ENCODE measurements at places on chromosomes 11 and 22.

- DNase-seq, result no peak
These were observed 540.3 kb downstream of the NTM start for GRCh38 chr11:131910523-131911387.

- DNase-seq, result no peak
These were observed 481.7 kb upstream of the CHORDC1 start for GRCh38 chr11:90704510-90704909.

DNA sequence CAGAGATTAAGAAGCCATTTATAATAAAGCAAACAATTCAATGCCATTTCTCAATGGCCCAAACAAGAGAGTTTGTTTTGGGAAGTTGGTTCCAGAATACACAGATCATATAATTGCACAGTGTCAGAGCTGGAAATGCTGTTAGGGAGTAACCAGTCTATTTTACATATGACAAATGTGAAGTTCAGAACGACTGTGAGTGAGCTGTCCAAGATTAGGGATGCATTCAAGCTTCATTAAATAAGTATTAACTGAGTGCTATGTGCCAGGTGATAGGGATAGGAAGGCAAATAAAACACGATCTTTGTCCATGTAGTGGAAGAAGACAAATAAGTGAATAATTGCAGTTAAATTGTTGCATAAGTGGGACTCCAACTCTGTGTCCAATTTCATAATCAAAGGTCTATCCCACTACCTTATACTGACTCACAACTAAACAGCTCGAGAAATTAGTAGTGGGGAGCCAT is 33.1 kb upstream of the PICALM start:
- DNase-seq, result no peak

DNA sequence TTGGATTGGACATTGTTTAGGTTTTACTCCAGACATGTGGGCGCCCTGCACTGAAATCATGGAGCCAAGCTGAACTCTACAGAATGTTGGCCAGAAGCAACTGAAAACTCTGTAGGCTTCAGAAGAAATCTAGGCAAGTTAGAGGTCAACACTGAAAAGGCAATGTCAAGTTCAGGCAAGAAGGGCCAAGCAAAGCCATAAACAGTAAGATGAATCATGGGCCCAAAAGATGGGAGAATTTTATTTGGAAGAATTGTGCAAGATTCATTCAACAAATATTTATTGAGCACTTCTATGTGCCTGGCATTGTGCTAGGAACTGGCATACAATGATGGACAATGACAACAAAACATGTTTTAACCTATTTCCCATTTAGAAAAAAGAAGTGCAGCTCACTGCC is 10.9 kb downstream of the HOATZ start:
- DNase-seq, result no peak

- DNase-seq, result no peak
These were observed 31.7 kb downstream of the POLR3H start for GRCh38 chr22:41512421-41513194.

DNA sequence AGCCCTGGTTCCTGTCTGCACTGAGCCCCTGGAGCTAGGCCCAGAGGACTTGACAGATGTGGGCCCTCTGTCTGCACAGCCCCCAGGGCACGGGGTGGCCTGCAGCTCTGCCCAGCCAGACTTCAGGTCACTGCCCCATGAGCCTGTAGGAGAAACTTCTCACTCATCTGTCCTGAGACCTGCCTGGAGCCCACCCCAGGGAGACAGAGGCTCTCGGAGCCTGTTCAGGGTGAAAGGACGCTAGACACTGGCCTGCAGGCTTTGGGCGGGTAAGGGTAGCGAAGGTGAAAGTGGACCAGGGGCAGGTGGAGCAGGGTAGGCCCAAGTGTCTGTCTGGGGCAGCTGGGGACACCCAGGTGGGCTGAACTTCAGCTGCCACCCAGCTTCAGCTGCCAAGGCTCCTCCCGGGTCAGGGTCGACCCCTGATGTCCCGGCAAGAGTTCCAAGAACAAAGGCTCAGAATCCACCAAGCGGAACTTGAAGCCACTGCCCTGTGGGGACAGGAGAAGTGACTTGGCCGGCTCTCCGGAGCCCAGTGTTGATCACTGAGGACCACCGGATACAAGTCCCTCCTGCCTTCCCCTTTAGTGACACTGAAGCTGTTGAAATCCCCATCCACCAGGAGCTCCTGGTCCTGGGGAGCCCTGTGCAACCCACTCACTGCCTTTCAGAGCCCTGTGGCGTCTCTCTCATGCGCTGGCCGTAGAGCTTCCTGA is 90.3 kb downstream of the KCNQ1 start:
- DNase-seq, result no peak

DNA sequence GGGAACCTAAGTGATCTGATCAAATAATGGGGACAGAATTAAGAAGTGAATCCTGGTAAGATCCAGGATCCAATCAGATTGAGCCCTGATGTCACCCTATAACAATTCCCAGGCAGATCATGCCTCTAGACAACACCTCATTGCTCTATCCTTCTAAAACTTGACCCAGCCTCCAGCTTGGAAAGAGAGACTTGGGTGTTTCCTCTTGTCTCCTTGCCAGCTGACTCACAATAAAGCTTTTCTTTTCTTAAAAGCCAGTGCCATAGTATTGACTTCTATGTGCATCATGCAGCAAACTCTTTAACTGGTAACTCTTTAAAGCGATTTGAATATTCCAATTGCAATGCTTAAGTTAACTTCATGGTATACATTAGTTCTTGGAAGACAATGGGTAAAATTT is 109.6 kb upstream of the CHORDC1 start:
- DNase-seq, result no peak

DNA sequence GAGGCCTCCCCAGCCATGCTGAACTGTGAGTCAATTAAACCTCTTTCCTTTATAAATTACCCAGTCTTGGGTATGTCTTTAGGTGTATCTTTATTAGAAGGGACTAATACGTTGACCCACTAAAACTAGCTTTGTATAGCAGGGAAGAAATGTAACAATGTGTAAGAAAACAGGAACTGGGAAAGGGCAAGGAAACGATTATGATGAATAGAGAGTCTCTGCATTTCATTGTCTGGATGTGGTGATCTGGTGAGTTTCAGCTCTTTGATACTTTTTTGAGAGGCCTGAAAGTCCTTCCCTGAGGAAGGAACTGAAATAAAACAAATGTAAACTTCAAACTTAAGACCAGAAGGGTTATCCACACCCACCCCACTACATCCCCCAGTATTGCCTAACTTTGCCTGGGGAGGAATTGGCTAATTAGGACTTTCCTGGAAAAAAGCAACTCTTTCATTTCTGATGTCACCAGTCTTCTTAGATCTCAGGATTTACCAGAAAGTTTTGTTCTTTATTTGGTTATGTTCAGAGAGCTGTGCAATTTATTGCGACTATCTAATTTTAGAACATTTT is 119.0 kb downstream of the LDLRAD3 start:
- no peak for DNase-seq

DNA sequence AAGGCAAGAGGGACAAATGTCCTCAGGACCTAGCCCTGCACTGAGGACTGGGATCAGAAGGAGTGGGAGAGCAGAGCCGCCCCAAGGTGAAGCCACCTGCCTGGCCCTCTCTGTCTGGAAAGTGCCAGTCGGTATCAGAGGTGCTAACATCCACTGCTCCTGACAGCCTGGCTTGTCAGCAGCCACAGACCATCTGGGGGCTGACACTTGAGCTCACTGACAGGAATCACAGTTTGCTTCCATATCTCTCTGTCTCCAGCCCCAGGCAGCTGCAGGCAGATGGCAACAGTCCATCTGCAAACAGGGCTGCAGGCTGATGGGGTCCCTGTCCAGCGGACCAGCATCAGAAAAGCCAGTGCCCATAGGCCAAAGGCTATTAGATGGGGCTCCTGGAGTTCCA is 5.5 kb downstream of the OPCML start:
- no peak for DNase-seq

DNA sequence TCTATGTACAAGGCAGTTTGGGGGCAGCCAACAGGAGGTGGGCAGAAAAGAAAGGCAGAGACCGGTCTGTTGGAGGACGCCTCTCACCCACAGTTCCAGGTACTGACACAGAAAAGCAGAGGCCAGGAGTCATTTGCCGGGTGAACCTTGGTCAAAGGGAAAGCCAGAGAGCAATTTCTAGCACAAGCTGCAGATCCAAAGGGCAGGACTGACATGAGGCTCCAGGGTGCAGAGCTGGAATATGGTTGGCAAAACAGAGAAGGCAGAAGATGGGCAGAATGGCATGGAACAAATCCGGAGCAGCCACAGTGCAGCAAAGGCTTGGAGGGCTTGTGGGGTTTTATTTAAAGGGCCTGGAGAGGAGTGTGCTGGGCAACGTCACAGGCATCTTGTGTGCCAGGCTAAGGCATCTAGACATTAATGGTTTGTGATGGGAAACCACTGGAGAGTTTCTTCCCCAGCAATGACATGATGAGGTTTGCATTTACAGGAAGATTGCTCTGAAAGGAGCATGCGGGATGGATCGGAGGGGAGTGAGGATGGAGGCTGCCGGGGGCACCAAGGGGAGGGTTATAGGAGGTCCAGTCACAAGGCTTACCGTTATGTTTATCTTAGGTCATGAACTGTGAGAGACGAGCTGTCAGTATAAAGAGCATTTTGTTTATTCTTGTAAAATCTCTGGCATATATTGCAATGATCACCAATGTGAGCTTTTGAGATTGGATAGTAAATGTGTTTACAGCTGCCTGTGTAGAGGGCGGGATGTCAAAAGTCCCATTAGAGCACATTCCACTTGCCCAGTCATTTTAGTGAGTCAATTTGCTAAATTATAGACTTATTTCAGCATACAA is 5.7 kb upstream of the MMP20 start:
- no peak for DNase-seq

GRCh38 chr11:102734650-102735049 is 9.9 kb upstream of the MMP8 start:
- peak; percentile 24 for DNase-seq

- no peak for DNase-seq
These were observed 7.1 kb downstream of the DDB1 start for GRCh38 chr11:61325649-61326414.

DNA sequence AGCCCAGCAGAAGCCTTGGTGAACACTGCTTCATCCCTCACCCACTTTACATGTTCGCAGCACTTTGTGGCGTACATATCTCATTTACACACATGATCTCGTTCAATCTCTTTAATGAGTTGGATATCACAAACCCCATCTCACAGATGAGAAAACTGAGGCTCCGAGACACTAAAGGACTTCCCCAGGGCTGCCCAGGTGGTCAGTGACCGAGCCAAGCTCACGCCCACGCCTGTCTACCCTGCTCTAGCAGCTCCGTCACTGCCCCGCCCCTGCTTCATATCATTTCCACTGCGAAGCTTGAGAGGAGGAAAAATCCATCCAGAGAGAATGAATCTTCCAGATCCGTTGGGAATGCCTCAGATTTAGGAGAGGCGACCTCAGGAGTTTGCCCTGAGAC is 11.8 kb upstream of the DSCAML1 start:
- DNase-seq, result no peak

GRCh38 chr22:45429424-45429823 is 15.9 kb downstream of the RIBC2 start:
- DNase-seq, result no peak

GRCh38 chr11:45599161-45599943 is 66.1 kb downstream of the CHST1 start:
- DNase-seq, result no peak

- no peak for DNase-seq
These were observed 35.7 kb upstream of the SUSD2 start for GRCh38 chr22:24145446-24146193.

DNA sequence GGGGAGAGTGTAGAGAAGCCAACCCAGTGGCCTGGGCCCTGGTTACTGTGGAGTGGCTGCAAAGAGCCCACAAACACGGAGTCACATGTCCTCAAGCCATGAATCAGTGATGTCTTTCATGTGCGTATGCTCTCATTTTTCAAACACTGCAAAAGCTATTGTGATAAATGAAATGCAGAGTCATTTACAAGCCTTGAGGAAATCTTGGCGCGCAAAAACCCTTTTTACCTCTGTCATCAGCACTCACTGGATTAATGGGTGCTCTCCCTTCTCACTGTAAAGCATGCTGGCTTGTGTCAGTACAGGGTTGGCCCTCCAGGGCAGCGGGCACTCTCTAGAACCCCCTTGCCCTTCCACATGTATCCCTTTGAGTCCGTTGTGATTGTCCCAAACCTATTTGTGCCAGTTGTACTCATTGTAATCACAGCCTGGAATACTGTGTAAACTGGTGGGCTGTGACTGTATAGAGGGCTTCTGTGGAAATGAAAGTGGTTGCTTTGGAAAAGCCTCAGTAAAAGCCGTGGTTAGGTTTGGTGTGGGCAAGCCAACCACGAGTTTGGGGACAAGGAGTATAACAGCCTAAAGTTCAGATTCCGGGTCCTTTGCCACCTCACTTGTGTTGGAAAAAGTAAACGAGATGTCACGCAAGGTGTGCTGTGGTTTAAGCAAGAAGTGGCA is 10.4 kb downstream of the GNAZ start:
- no peak for DNase-seq

All from SW 1271 (cell line).